Ureter (tissue), 1 donor: ENCODE measurements at places on chromosomes 6 and 20. TPM values are rescaled to one million over a fixed set of nuclear protein-coding genes. Genes with fewer than 3 reads are reported as not detected.

GRCh38 chr6:41174610-41175009, 11.7 kb upstream of the TREM2 start:
- no peak for DNase-seq

GRCh38 chr6:169838346-169839028, 87.1 kb downstream of the ERMARD start:
- no peak for DNase-seq

DNA sequence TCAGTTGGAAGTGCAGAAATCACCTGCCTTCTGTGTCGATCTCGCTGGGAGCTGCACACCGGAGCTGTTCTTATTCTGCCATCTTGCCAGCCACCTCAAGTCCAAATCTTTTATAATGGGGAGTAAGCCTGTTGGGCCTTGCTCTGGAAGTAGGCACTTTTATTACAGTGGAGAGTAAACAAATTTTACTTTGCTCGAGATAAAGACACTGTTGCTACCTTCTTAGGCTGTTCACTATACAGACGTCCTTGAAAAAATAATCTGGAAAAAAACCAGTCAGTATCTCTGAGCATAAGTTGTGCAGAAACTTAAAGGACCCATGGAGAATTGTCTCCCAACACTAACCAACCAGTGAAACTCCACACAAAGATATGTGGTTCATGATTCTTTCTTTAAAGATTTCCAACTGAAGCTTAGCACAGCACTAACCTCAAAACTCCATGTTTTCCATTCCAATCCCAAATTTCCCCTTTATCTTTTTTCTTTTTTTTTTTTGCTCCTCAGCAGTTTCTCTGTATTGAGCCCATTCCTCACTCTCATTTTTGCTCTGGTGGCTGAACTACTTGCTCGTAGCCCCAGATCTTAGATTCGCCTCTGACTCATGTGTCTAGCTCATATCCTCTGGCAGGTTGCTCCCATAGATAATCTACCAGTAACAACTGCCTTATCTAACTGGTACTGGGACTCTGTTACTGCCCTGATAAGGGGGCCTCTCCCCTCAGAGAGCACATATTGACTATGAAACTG, 34.3 kb upstream of the COL9A1 start:
- no peak for DNase-seq

DNA sequence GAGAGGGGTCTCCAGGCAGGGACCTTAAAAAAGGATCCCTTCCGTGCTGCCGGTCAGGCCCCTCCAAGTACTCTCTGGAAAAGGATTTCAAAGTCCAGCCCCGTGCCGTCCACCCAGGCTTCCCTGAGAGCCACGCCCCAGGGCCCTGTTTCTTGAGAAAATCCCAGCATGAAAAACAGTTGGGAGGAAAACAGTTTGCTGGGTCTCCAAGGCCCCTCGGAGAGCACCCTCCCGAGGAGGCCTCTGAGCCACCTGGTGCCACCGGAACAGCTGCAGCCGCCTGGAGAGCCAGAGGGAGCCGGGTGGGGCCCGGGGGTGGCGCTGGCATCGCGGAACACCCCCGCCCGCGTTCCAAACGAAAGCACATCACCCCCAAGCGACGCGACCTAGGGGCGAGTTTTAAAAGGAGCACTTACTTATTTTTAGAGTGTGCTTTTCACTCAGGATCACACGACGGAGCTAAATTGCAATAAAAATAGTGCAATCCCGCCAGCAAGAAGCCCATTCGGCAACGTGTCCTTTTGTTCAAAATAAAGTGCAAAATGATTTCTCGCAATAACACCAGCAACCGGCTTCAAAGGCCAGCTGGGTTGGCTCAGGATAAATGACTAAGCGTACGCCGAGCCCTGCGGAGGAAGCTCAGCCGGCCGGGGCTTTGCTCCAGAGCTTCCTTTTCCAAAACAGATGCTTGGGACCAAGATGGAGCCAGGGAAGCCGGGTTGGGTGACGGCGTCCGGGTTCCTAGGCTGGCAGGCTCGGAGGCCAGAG, 64.2 kb downstream of the YTHDF1 start:
- no peak for DNase-seq

GRCh38 chr20:60300374-60300773, 342.2 kb downstream of the CDH26 start:
- DNase-seq, result no peak

DNA sequence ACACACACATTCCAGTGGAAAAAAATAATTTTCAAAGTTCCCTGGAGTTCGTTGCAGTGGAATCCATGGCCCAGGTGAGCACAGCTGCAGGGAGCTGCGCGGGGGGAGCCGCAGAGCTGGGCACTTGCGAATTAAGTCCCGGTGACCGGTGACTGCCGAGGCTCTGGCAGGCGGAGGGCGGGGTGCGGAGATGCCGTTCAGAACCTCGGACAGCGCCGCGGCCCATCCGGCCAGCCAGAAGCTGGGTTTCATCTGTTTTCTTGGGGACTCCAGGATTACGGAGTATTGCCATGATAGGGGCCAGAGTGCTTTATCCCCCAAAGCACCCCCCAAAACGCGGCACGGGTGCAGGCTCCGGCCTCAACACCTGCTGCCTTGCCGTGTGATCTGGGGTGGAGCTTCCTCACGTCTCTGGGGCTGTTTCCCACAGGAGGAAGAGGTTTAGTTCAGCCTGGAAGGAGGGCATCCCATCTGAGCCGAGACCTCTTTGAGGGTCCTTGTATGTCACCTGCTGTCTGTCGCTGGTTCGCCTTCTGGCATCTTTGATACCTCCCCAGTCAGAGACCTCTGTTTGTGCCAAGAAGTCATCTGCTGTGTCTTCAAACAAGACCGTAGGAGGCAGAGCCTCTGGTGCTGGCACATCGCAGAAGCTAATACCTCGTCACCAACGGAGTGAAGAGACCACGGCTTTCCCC, 99.4 kb downstream of the YTHDF1 start:
- no peak for DNase-seq

DNA sequence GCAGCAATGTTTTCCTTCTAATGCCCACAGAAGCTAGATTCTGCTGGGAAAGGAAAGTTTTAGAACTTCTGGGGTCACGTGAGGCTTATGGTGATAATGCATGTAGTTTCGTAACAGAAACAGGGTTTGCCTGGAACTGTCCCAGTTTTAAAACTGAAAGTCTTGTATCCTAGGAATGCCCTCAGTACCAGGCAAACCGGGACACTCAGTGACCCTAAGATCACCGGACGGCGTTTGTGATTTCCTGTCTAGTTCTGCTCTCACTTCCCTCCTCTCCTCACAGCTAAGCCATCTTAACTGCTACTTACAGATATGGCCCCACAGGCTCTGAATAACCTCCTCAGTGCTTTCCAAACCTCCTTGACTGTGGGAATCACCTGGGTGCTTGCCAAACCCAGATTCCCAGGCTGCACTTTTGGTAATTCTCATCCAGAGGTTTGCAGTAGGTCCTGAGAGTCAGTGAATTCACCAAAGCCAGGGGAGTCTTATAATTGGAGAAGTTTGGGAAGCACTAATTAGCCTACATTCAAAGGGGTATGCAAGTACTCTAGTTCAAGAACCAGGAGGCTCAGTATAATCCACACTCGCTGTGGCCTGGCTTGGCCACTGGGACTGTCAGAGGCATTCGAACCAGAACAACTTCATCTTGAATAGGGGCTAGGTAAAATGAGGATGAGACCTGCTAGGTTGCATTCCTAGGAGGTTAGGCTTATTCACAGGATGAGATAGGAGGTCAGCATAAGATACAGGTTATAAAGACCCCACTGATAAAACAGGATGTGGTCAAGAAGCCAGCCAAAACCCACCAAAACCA, 231.6 kb upstream of the MYLIP start:
- DNase-seq, result no peak

GRCh38 chr6:148164645-148165044, 178.0 kb upstream of the SASH1 start:
- no peak for DNase-seq

- DNase-seq, result no peak
These were observed 213.9 kb downstream of the KCNQ5 start for GRCh38 chr6:72835749-72836148.

DNA sequence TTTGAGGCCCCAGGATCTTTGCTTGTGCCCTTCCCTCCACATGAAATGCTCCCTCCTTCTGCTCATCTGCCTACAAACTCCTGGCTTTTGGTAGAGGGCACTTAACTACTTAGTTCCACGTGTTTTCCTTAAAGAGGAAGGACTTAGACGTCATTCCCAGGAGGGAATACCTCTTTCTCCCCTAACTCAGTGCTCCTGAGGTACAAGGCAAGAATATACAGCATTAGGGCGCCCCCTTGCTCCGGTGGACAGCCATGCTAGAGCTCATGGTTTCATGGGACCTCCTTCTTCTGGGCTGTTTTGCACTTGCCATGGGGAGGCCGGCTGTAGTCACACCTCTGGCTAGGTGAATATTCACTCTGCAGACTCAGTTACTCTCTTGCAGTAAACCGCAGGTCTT, 93.8 kb upstream of the LY86 start:
- no peak for DNase-seq

DNA sequence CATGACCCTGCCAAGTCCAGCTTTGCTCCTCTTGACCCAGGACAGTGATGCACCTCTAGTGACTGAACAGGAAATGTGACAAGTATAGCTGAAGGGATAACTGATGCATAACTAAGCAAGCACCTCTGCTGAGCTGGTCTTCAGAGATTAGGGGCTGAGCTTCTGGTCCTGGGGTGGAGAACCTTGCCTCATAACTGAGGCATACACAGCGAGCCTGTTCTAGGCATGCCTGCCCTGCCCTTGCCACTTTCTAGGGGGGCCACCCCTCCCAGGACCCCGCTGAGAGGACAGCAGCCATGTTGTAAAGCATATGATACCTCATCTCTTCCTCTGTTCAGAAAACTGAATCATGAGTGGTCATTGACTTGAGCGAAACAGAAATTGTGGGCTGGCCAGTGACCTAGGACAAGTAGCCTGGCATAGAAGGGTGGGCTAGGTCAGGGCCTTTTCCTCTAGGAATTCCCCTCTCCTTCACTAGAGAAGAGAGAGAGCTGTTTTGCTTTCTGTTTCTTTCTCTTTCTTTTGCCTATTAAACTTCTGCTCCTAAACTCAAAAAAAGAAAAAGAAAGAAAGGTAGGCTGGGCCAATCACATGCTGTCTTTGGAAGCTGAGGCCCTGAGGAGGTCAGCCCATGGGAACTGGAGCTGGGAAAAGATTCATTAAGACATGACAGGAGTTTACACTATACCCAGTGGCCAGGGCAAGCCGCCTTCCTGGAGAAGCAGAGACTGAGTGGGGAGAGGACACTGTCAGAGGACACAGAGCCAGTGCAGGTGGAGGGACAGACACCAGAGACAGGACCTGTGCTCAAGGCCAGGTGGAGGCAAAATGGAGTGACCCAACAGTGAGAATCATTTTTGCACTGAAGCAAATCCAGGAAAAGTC, 23.1 kb downstream of the ALDH5A1 start:
- DNase-seq, result no peak

DCDC2 gene
- 15.2 TPM for total RNA-seq

SRC gene
- 166 TPM for total RNA-seq

HLA-DQB1 gene
- total RNA-seq, result 6.3 TPM

TMEM217 gene
- total RNA-seq, result 1.2 TPM

MROH8 gene
- 3.1 TPM for total RNA-seq

TOX2 gene
- total RNA-seq, result 3.9 TPM
